A549 treated with ZK216348 at 1 μM for 4 hours (cell line): ENCODE measurements at places on chromosomes 6 and 20. TPM values are rescaled to one million over a fixed set of nuclear protein-coding genes. Genes with fewer than 3 reads are reported as not detected.

PKIB gene
- 0.54 to 0.66 TPM (median 0.66 TPM) in 5 replicates for total RNA-seq

SEMG1 gene
- total RNA-seq: not detected in 5 replicates

DOK5 gene
- not detected in 5 replicates for total RNA-seq

OR12D2 gene
- not detected in 5 replicates for total RNA-seq

ENPP1 gene
- 0.94 to 1.9 TPM (median 1.5 TPM) in 5 replicates for total RNA-seq

GNRH2 gene
- total RNA-seq: 0.36 to 0.47 TPM in 2 of 5 replicates, not detected in the others

PTK6 gene
- total RNA-seq: 2.4 to 4.1 TPM (median 3.6 TPM) in 5 replicates

NFATC2 gene
- total RNA-seq: 7.0 to 9.8 TPM (median 7.2 TPM) in 5 replicates

MDFI gene
- 0.53 to 0.86 TPM (median 0.75 TPM) in 5 replicates for total RNA-seq

ZNF512B gene
- total RNA-seq: 7.3 to 14.2 TPM (median 13.0 TPM) in 5 replicates

MAFB gene
- total RNA-seq: 0.07 to 0.14 TPM (median 0.09 TPM) in 5 replicates

CLDN20 gene
- total RNA-seq: not detected in 5 replicates

GJA10 gene
- total RNA-seq: not detected in 5 replicates

TULP1 gene
- total RNA-seq: not detected in 5 replicates

TFAP2A gene
- 11.7 to 15.9 TPM (median 14.2 TPM) in 5 replicates for total RNA-seq

CDYL gene
- 21.3 to 30.2 TPM (median 27.4 TPM) in 5 replicates for total RNA-seq

THBD gene
- 49.6 to 85.8 TPM (median 71.5 TPM) in 5 replicates for total RNA-seq

SESN1 gene
- total RNA-seq: 7.2 to 10.7 TPM (median 10.2 TPM) in 5 replicates

TXLNB gene
- total RNA-seq: not detected in 5 replicates

SLC22A23 gene
- 6.0 to 10.1 TPM (median 9.2 TPM) in 5 replicates for total RNA-seq

HSPA1L gene
- total RNA-seq: 1.4 to 2.2 TPM (median 1.9 TPM) in 5 replicates

TMC2 gene
- total RNA-seq: not detected in 5 replicates

DPPA5 gene
- total RNA-seq: not detected in 5 replicates

SAPCD1 gene
- total RNA-seq: 3.7 to 5.9 TPM (median 4.9 TPM) in 5 replicates

CITED2 gene
- total RNA-seq: 18.3 to 30.7 TPM (median 25.7 TPM) in 5 replicates

ZBTB2 gene
- total RNA-seq: 13.6 to 17.3 TPM (median 16.3 TPM) in 5 replicates

SAMD5 gene
- 0.58 to 0.87 TPM (median 0.70 TPM) in 5 replicates for total RNA-seq

TSHZ2 gene
- not detected in 5 replicates for total RNA-seq

ISM1 gene
- total RNA-seq: 0.12 to 0.39 TPM (median 0.20 TPM) in 5 replicates

FNDC1 gene
- 0.05 to 0.13 TPM (median 0.08 TPM) in 4 of 5 replicates, not detected in the other for total RNA-seq

RNGTT gene
- 5.6 to 9.7 TPM (median 8.1 TPM) in 5 replicates for total RNA-seq

RAD21L1 gene
- not detected in 5 replicates for total RNA-seq

KCNK17 gene
- not detected in 5 replicates for total RNA-seq

PBOV1 gene
- total RNA-seq: not detected in 5 replicates

PLCB4 gene
- 11.6 to 20.7 TPM (median 15.1 TPM) in 5 replicates for total RNA-seq

ASIP gene
- not detected in 5 replicates for total RNA-seq

C6orf52 gene
- 1.4 to 2.7 TPM (median 2.0 TPM) in 5 replicates for total RNA-seq

SNRPB gene
- total RNA-seq: 746 to 1,050 TPM (median 924 TPM) in 5 replicates

PNRC1 gene
- 15.2 to 45.6 TPM (median 32.4 TPM) in 5 replicates for total RNA-seq

CDH4 gene
- 6.1 to 9.9 TPM (median 7.4 TPM) in 5 replicates for total RNA-seq

ARMC12 gene
- total RNA-seq: 0.22 to 0.96 TPM (median 0.40 TPM) in 4 of 5 replicates, not detected in the other

NOX3 gene
- total RNA-seq: not detected in 5 replicates

FAM162B gene
- not detected in 5 replicates for total RNA-seq

MAP7 gene
- total RNA-seq: 22.2 to 29.9 TPM (median 26.3 TPM) in 5 replicates

PRICKLE4 gene
- total RNA-seq: 0.70 to 1.6 TPM (median 1.1 TPM) in 4 of 5 replicates, not detected in the other

CSTF1 gene
- 34.3 to 38.9 TPM (median 37.7 TPM) in 5 replicates for total RNA-seq

GSTA3 gene
- total RNA-seq: not detected in 5 replicates

ZNF165 gene
- 0.57 to 1.5 TPM (median 0.83 TPM) in 5 replicates for total RNA-seq

DEF6 gene
- 0.07 to 0.18 TPM (median 0.13 TPM) in 3 of 5 replicates, not detected in the others for total RNA-seq

ERVFRD-1 gene
- not detected in 5 replicates for total RNA-seq

ZBTB12 gene
- total RNA-seq: 2.0 to 5.0 TPM (median 4.5 TPM) in 5 replicates

PRRT1 gene
- 0.47 to 0.95 TPM (median 0.68 TPM) in 5 replicates for total RNA-seq

INSM1 gene
- total RNA-seq: not detected in 5 replicates

HLA-DRA gene
- total RNA-seq: not detected in 5 replicates

NFKBIL1 gene
- 5.9 to 13.0 TPM (median 12.5 TPM) in 5 replicates for total RNA-seq
